ENCODE measurements at places on chromosomes 12 and 14.

GRCh38 chr14:75578102-75578785 lies at the start of gene FLVCR2:
Gene FLVCR2, plus strand, starts transcription at chr14:75578620. Its CDS starts 353 bp downstream, at chr14:75578973.
- DNase-seq: peak; percentile 53

DNA sequence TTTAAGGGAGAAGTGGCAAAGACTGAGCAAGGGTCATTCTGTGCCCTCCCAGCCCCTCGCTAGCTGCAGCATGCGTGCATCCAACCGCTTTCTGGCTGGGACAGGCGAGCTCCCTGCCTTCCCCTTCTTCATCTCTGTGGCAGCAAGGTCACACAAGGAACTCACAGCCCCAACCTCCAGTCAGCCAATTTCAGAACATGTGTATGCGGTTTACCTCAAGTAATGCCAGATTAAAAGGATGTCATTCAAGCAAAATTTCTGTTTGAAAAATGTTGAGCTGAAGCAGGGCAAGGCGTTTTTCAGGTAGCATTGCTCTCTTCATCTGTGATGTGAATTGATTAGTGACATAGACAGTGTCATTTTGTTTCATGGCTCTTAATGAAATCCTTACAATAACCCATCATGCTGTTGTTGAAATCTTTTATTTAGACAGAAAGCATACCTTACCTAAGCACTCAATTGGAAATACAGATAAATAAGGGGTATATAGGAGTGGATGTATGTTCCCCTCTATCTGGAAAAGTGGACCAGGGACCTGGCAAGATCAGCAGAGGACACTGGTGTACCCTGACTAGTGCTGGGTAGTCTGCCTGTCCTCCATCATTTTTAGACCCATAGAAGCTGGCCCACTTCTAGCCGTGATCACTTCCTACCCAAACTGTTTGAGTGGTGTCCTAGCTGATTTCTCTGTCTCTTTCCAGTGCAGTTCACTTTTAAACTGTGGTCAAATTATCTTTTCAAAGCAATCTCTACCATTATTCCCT lies 82.8 kb upstream of the NEDD1 start:
- DNase-seq: no peak

GRCh38 chr12:92582893-92583292 lies 119.9 kb upstream of the PLEKHG7 start:
- DNase-seq: no peak

DNA sequence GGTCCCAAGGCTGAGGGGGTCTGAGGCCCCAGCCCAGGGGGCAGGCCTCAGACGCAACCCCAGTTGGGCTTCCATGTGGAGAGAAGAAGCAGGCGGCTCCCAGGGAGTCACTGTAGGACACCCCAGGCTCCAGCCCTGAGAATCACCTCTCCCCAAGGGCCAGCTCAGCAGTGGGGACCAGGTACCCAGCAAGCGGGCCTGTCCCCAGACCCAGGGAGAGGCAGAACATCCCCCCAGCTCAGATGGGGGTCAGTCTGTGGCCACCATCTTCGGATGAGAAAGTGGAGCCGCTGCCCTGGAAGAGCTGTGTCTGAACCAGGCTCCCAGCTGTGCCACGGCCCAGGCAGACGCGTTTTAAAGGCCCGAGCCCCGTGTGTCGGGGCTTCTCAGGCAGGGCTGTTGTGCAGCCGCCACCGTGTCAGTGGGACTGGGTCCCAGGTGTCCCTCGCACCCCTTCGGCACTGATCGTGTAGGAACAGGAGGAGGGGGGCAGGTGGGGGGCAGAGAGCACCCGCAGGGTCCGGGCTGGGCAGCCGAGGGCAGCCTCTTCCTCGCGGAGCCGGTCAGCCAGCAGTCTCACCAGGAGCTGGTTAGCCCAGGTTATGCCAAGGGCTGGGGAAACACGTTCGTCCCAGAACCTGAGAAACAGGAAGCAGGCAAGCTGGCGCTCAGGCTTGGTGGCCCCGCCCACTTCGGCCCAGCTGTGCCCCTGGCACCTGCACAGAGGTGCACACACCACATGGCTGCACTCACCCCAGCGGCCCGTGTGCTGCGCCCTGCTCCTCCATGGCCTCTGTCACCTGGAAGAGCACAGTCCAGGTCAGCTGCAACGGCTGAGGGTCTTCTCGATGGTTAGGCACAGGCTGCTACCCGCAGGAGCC lies 16.6 kb downstream of the XRCC3 start:
- DNase-seq: no peak

DNA sequence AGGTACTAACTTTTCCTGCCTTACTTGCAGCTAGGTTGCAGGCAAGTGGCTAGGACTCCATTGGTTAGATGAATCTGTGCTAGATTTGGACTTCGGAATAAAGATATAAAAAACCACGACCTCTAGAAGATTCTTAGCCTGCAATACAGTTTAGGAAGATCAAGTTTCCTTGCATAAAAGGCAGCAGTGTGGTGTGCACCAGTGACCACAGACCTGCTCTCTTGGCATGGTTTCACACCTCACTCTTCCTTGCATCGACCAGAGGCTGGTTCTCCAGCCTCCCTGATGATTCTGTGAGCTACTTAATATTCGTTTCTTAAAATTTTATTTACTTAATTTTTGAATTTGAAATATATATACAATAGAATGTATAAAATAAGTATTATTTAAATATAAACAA lies 9.8 kb downstream of the KLHDC1 start:
- DNase-seq: no peak

GRCh38 chr12:103503546-103504480 lies 8.0 kb upstream of the C12orf42 start:
- no peak for DNase-seq

DNA sequence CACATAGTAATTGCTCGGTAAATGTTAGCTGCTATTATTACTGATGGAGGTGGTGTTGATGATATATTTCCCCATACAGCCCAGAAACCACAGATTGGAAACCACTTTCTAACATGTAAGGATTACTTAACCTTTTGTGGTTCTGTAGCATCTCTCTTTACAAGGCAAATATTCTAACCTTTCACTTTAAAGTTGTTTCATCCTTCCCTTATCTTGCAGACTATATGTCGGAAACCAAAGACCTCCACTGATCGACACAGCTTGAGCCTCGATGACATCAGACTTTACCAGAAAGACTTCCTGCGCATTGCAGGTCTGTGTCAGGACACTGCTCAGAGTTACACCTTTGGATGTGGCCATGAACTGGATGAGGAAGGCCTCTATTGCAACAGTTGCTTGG lies 75.8 kb downstream of the FRMD6 start:
- no peak for DNase-seq

DNA sequence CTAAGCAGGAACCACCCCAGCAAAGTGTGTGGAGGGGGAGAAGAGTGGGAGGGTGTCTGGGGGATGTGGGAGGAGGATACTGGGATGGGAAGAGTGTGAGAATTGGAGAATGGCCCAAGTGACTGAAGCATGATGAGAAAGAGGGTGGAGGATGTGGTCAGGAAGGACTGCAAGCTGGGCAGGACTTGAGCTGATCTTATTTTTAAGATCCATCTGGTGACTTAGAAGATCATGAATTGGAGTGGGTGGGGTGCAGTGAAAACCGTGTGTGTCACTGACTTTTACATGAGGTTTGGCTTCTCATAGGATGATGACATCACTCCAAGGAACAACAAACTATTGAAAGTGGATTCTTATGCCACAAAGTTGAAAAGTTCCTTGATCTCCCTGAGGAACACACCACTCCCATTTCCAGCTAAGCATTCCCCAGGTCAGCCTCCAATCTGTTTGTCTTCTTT lies 287.5 kb downstream of the GALC start:
- DNase-seq: no peak

DNA sequence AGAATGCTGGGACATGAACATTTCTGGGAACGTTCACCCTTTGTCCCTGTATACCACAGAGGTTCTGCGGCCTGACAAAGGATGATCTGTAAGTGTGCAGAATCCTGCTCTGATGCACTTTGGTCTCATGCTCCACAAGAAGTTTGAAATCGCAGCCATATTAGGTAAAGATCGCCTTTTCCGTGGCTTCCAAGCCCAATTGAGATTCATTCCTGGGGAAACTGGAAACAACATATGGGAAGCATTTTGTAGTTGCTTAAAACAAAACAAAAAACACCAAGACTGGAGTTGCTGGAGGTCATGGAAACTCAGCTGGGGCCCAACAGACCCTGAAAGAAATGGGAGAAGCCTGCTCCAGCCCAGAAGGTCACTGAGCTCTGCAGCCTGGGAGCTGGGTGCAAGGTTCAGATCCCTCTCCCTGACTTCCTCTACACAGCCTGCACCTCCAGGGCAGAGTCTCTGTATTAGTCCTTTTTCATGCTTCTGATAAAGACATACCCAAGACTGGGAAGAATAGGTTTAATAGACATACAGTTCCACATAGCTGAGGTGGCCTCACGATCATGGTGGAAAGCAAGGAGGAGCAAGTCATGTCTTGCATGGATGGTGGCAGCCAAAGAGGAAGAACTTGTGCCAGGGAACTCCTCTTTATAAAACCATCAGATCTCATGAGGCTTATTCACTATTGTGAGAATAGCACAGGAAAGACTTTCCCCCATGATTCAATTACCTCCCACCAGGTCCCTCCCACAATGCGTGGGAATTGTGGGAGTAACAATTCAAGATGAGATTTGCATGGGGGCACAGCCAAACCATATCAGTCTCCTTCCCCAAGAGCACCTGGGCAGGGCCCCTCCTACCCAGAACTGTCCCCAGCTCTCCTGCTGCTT lies 60.8 kb upstream of the CHGA start:
- DNase-seq: no peak

GRCh38 chr14:24416254-24416931 lies 13.1 kb downstream of the CBLN3 start:
- DNase-seq: no peak
